ENCODE measurements at places on chromosomes 13 and 19.

DNA sequence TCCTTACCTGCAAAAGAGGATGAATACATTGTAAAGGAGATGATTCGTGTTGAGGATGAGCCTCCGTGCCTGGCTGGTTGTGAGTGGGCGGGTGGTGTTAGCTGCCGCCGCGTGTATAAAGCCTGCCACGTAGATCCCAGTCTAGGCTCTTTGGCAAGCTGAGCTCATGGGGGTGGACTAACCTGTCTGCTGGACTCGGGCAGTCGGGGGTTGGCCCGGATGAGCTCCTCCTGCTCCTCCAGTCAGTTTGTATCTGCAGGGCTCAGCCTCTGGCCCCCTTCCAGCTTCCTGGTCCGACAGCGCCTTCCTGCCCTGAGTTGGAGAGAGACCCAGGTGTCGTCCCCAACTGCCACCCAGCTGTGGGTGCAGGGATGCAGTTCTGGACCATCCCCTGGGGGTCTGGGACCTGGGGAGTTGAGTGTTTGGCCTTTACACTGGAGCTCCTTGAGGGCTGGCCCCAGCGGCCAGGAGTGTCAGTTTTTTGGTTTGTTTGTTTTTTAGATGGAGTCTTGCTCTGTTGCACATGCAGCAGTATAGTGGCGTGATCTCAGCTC, 20.9 kb downstream of the TECR start:
- no peak for DNase-seq

- no peak for DNase-seq
These were observed 17.7 kb downstream of the METTL21C start for GRCh38 chr13:102677122-102677521.

- DNase-seq: peak; percentile 50
These were observed 546 bp upstream of the ZNF546 start for GRCh38 chr19:39996218-39996810.

- no peak for DNase-seq
These were observed 44.0 kb downstream of the PCDH17 start for GRCh38 chr13:57675526-57675925.

DNA sequence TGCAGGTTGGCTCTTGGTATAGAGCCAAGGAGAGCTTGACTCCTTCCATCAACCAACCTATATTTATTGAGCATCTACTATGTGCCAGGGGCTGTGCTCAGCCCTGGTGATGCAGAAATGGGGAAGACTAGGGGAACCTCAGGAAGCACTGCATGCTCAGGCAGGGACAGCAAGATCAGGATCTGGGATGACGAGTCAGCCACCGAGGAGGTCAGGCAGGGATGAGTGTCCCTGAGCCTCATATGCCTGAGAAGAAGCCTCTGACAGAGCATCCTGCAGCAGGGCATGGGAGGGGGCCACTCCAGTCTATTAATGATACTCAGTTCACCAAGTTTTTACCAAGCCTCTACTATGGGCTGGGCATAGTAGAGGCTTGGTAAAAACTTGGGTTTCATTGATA, 158.1 kb downstream of the KATNAL1 start:
- DNase-seq: no peak

DNA sequence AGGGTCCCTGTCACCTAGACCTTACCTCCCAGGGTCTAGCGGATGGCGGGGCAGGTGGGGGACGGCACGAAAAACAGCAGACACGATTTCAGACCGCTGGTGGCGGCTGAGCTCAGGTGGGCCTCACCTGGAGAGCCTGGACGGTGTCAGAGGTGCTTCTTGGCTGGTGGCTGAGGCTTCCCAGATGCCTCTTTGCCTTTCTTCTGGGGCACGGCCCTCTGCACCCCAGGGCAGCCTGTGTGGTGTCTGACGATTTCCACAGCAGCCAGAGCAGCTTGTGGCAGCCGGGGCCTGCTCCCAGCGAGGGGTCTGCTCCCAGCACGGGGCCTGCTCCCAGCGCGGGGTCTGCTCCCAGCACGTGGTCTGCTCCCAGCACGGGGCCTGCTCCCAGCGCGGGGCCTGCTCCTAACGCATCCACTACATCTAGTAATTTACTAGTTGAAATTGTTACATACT, 66.7 kb downstream of the ATP11A start:
- DNase-seq: no peak

- DNase-seq: no peak
These were observed 16.6 kb upstream of the LSM14A start for GRCh38 chr19:34155686-34156085.

DNA sequence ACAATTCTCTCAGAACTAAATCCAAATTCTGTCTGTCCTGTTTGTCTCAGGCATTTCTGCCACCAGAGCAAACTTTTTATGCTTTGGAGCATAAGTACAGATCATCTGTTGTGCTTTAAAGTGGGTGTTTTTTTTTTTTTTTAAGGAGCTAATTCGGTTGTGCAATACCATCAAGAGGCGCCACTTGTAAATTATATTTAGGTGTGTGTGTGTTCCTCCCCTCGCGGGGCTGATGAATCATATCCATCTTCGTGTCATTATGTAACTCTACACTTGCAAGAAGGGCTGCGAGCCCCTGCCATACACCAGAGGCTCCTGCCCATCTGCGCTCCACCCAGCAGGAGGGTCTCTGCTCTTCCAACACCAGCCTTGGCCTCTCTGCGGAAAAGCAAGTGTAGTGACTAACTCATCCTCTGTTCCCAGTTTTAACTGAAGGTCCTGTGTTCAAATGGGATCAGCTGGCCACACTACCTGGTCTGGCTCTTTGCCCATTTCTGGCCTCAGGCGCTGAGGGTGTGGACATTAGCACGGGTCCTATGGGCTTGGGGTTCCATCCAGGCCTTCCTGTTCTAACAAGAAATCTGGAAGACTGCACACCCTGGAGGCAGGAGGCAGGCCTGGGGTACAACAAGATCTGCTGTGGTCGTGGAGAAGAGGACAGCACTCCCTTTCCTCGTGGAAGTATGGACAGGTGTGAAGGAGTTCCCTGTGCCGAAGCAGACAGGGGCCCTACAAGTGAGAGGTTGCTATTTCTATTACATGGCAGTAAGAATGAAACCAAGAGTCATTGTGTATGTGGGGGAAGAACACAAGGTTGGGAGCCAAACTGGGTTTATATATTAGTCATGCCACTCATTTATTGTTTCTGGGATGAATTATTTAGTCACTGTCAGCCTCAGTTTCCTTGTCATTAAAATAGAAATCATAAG, 96.1 kb upstream of the MBNL2 start:
- no peak for DNase-seq

DNA sequence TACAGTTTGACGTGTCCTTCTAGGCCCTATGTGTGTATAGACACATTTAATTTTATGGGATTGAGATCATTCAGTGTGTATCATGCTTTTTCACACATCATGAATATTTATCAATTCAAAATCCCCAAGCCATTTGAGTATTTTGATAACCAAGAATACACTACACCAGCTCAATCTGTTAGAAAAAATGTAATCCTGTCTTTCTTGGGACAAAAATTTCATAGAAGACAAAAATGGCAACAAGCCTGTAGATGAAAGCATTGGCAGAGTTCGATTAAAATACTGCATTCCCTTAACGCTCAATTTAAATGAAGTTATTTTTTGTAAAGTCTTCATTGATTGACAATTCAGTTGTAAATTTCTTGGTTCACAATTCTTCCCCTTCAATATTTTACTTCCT, 41.9 kb downstream of the WDR87 start:
- no peak for DNase-seq

- DNase-seq: peak; percentile 76
These were observed 24.9 kb downstream of the SIGLEC7 start for GRCh38 chr19:51166846-51167490.

- no peak for DNase-seq
These were observed 238.4 kb upstream of the PRR20A start for GRCh38 chr13:56902276-56902675.

- no peak for DNase-seq
These were observed 44.9 kb upstream of the MEDAG start for GRCh38 chr13:30861163-30861562.

DNA sequence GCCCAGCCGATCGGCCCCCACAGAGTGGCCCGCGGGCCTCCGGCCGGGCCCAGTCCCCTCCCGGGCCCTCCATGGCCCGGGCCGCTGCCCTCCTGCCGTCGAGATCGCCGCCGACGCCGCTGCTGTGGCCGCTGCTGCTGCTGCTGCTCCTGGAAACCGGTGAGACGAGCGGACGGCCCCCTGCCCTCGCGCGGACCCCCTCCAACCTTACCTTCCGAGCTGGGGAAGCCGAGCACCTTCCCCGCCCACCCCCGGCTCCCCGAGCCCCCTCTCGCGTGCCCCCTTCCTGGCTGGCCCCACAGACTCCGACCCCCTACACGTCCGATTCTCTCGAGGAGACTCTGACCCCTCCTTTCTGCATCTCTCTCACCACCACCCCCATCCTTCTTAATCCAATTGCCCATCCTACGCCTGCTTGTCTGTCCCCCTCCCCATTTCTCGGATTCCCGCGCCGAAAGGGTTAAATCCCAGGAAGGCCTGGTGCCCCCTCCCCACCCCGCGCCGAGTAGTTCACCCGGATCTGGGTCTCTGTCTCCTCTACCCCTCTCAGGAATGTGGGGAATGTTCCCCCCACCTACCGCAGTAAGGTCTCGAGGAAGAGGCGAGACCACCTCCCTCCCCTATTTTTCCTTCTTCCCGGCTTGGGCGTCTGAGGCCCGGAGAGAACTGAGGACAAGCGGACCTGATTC, 502 bp downstream of the NECTIN2 start:
- DNase-seq: no peak

DNA sequence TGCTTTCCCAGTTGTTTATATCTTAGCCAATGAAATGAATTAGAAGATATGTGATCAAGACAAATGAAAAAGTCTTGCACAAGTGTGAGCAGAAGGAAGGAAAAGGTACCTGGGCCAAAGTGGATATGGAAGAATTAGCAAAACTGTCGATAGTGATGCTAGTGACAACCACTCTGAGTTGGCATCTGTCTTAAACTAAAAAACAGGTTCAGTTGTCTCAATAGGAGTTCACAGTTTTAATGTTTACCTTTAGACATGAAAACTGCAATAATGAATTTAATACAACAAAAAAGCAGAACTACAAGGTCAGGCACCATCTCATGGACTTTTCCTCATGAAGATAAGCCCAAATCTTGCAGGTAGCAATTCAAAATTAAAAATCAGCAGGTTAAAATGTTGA, 688.5 kb downstream of the EFNB2 start:
- DNase-seq: no peak

GRCh38 chr19:43675269-43675879, 5.4 kb upstream of the PLAUR start:
- peak; percentile 73 for DNase-seq

GRCh38 chr19:9850235-9850959, 15.3 kb downstream of the PIN1 start:
- no peak for DNase-seq

DNA sequence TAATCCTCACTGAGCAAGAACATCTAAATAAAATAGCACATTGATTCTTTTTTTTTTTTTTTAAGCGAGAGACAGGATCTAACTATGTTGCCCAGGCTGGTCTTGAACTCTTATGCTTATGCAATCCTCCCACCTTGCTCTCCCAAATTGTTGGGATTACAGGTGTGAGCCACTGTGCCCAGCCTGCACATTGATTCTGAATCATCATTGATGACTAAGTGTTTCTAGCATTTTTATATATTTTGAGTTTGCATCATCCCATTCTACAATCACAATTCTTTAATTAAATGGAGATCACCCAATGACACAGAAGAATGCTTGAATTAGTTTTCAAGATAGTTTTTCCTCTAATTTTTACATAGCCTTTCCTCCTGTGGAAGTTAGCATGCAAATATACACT, 354.1 kb downstream of the KLF5 start:
- no peak for DNase-seq

DNA sequence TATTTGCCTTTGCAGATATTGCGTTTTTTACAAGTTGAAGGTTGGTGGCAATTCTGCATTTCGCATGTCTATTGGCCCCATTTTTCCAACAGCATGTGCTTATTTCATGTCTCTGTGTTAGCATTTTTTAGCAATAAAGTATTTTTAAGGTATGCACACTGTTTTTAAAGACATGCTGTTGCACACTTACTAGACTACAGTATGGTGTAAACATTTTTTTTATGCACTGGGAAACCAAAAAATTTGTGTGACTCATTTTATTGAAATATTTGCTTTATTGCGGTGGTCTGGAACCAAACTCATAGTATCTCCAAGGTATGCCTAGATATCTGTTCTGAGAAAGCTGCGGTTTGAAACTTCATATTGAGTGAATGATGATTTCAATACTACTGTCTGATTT, 55.4 kb upstream of the RNF113B start:
- no peak for DNase-seq

DNA sequence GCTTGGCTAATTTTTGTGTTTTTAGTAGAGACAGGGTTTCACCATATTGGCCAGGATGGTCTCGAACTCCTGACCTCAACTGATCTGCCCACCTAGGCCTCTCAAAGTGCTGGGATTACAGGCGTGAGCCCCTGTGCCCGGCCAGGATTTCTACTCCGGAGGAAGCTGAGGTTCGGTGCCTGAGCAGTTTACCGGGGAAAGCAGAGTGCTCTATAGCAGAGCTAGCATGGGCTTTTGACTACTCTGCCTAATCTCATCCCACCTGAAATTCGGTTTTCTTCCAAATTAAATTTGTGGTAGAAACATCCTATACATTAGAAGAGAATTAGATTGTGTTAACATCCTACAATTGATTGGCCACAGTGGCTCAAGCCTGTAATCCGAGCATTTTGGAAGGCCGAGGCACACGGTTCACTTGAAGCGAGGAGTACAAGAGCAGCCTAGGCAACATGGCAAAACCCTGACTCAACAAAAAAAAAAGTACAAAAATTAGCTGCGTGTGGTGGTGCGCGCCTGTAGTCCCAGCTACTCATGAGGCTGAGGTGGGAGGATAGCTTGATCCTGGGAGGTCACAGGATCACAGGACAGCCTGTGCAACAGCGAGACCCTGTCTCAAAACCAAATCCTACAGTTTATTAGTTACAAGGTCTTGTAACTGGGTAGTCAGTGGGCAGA, 1.6 kb downstream of the RPL13A start:
- DNase-seq: no peak

- no peak for DNase-seq
These were observed 472.3 kb downstream of the IRS2 start for GRCh38 chr13:109314101-109314500.

DNA sequence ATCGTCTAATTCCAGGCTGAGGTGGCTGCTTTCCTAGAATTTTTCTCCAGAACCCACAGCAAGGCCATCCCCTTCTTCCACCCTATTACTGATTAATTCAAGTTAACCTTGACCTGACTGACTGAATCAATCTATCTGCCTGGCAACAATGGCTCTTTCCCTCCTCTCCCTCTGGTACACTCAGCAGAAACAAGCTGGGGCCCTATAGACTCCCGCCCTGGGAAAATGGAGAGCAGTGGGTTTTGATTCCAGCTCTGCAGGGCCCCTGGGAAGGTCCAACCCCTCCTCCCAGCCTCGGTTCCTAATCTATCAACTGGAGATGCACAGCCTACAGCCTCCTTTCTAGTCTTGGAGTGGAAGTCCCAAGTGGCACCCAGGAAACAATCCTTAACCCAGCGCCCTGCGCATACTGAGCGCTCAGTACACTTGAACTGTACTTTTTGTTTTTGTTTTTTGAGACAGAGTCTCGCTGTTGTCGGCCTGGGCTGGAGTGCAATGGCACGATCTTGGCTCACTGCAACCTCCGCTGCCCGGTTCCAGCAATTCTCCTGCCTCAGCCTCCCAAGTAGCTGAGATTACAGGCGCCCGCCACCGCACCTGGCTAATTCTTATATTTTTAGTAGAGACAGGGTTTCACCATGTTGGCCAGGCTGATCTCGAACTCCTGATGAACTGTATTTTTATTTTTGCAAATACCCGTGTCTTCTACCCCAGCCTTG, 5.2 kb upstream of the C3 start:
- DNase-seq: no peak
